Activated CD4-positive, alpha-beta memory T cell treated with anti-CD3 and anti-CD28 coated beads, Interleukin-2, amount 10 ng/mL, durations not matched to agents 7 days and 5 days (primary cell): ENCODE measurements at places on chromosomes 13 and 19.
A peak's percentile ranks its signal among the peaks of the same experiment; 100 is the strongest.

DNA sequence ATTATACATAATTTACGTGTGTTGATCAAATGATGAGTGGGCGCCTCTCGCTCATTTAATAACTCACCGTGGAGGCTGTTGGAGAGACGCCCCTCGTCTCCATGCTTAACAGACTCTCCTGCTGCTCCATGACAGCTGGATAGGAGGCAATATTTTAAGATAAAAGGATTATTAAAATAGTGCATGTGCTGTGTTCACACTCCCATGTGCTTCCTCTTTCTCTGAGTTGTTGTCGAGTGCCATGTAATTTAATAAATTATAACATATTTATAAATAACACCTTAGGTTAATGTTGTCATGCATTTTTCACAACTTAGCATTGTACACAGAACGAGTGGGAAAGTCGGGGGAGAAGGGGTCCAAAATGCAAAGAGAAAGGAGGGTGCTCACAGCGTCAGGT, 161.4 kb upstream of the TSHZ3 start:
- no peak overlapping the region for H3K4me3 ChIP-seq
- no peaks in the 10 kb centered on the region for H3K27me3 ChIP-seq
- no peaks in the 10 kb centered on the region for H3K36me3 ChIP-seq
- H3K27ac ChIP-seq, result no peak overlapping the region
- DNase-seq, result no peak

- DNase-seq, result no peak
- H3K27ac ChIP-seq, result peak overlapping the region; percentile 61
- H3K4me1 ChIP-seq, result peaks cover 38% of the 10 kb centered on the region
- no peaks in the 10 kb centered on the region for H3K27me3 ChIP-seq
- peaks cover 11% of the 10 kb centered on the region for H3K36me3 ChIP-seq
Observed at GRCh38 chr13:99083981-99084380, 106.1 kb upstream of the DOCK9 start.

- H3K4me1 ChIP-seq, result no peaks in the 10 kb centered on the region
- H3K36me3 ChIP-seq, result no peaks in the 10 kb centered on the region
- no peak for DNase-seq
- H3K27me3 ChIP-seq, result no peaks in the 10 kb centered on the region
- H3K27ac ChIP-seq, result no peak overlapping the region
- no peak overlapping the region for H3K4me3 ChIP-seq
Observed at GRCh38 chr13:105083992-105084391, 1451.5 kb downstream of the EFNB2 start.

GRCh38 chr13:47859165-47859564, 141.9 kb downstream of the SUCLA2 start:
- no peak overlapping the region for H3K4me3 ChIP-seq
- DNase-seq, result no peak
- H3K27ac ChIP-seq, result no peak overlapping the region
- peaks cover 10% of the 10 kb centered on the region for H3K27me3 ChIP-seq
- H3K4me1 ChIP-seq, result no peaks in the 10 kb centered on the region
- no peaks in the 10 kb centered on the region for H3K36me3 ChIP-seq

DNA sequence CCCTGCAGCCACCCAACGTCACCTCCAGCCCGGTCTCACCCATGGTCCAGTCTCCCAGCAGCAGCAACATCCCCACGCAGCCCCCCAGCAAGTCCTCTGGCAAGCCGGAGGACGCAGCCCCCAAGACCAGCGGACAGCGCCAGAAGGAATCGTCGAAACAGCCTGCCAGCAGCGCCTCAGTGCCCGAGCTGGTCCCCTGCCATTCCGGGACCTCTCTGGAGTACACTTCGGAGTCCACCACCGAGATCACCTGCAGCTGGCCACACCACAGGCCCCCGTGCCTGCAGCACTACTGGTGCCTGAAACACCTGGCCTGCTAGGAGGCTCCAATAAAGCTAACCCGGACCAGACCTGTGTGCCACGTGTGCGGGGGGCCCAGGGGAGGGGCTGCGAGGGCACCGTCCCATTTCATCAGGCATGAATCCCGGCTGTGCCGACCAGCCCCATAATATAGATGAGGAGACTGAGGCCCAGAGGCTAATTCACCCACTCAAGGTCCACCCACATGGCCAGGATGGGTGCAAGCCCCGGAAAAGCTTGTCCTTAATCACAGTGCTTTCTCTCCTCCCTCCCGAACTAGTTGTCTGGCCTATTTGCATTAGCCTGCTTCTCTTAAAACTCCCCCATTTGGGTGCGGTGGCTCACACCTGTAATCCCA, 6.7 kb downstream of the REEP6 start:
- H3K27ac ChIP-seq, result no peak overlapping the region
- H3K4me1 ChIP-seq, result peaks cover 2% of the 10 kb centered on the region
- no peaks in the 10 kb centered on the region for H3K36me3 ChIP-seq
- DNase-seq, result no peak
- peaks cover 4% of the 10 kb centered on the region for H3K27me3 ChIP-seq

DNA sequence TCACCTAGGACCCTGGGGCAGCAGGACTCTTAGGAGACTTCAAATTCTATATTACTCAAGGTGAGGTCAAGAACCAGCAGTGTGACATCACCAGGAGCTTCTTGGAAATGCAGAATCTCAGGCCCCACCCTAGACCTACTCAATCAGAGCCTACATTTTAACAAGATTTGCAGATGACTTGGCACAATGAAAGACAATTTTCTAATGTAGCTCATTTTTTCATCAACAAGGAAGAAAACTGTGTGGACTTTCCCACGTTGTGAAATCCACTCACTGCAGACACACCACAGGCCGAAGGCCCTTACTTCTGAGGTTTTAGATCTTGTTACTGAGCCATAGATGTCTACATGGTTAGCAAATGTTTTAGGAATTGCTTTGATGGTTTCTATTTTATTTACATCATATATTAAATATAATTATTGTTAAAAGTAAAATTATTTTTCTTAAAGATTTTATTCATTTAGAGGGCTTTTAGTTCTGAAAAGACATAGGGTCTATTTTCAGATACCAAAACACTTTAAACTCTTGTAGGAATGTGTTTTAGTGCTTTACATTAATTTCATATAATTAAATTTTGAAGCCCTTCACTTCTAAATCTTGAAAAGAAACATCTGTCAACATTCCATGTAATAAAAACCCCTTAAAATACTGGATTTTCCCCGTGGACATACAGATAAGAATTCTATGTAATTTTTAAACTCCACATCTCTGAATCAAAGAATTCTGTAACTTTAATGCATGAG, 18.5 kb upstream of the STARD13 start:
- no peak overlapping the region for H3K4me3 ChIP-seq
- no peaks in the 10 kb centered on the region for H3K36me3 ChIP-seq
- no peak for DNase-seq
- no peak overlapping the region for H3K27ac ChIP-seq

- peaks cover 52% of the 10 kb centered on the region for H3K36me3 ChIP-seq
- H3K27me3 ChIP-seq, result no peaks in the 10 kb centered on the region
- no peak overlapping the region for H3K27ac ChIP-seq
- DNase-seq, result no peak
- H3K4me3 ChIP-seq, result no peak overlapping the region
Observed at GRCh38 chr13:114017028-114017630, 43.3 kb upstream of the C13orf46 start.

GRCh38 chr13:53010374-53011105, 18.1 kb upstream of the OLFM4 start:
- no peak for DNase-seq
- H3K27ac ChIP-seq, result no peak overlapping the region
- no peaks in the 10 kb centered on the region for H3K36me3 ChIP-seq
- H3K4me1 ChIP-seq, result no peaks in the 10 kb centered on the region
- H3K27me3 ChIP-seq, result peaks cover 3% of the 10 kb centered on the region

GRCh38 chr19:38316477-38317067, 825 bp upstream of the YIF1B start:
- peaks cover 61% of the 10 kb centered on the region for H3K4me1 ChIP-seq
- peak overlapping the region; percentile 91 for H3K4me3 ChIP-seq
- no peak for DNase-seq

GRCh38 chr19:45051929-45052579, 13.2 kb downstream of the CLASRP start:
- peaks cover 48% of the 10 kb centered on the region for H3K36me3 ChIP-seq
- H3K27me3 ChIP-seq, result no peaks in the 10 kb centered on the region
- H3K27ac ChIP-seq, result no peak overlapping the region
- no peak for DNase-seq
- H3K4me3 ChIP-seq, result no peak overlapping the region
- H3K4me1 ChIP-seq, result peaks cover 17% of the 10 kb centered on the region
